Stimulated activated naive CD4-positive, alpha-beta T cell treated with Interleukin-2 at 50 U/mL for 16 hours (primary cell): ENCODE measurements at places on chromosomes 13 and 19.

DNA sequence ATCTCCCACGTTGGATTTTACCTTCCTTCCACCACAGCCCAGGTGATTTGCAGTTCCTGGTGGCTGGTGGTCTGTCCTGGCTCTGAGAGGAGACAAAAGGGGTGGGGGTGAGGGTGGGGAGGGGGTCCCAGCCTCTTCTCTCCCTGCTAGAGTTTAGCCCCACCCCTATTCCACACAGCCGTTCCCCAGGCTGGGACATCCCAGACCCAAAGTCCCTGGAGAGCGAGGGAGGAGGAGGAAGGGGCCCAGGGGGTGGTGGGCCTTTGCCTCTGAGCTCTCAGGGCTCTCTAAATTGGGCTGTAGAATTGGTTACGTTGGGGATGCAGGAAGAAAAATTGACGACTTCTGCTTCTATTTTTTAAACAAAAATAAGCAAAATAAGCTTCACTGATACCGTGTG lies 81.9 kb downstream of the SLC6A16 start:
- no peak for DNase-seq

DNA sequence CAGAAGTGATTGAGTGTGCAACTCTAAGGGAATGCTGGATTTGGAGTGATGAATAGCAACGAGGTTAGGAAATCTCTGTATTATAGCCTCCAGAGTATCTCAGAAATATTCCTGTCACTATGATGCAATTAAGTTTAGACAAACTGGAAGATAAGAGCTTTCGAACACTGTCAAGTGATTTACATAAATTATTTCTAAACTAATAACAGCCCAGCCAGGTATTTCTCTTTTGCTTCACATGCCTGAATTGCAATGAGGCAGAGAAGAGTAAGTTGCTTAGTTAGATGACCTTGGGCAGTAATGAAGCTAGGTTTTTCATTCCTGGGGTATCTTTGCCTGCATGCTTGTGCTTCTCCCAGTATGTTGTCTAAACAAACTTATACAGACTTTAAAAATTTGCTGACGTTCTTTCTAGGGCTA lies 134.5 kb downstream of the LMO7 start:
- DNase-seq, result no peak

GRCh38 chr13:105442040-105442439 lies 1093.4 kb downstream of the EFNB2 start:
- DNase-seq, result no peak

DNA sequence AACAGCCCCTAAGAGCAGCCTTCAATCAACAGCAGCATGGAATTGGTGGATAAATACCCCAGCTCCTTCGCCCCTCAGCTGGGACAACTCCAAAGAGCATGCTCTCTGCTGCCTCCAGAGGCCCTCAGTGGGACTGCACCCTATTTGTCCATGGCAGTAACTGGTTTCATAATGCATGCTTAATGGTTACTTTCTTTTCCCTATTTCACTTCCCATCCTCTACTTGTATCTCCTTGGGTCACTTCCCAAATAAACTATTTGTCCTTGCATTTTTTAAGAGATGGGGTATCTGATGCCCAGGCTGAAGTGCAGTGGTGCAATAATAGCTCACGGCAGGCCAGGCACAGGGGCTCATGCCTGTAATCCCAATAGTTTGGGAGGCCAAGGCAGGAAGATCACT lies 13.5 kb upstream of the TPM4 start:
- DNase-seq, result peak; percentile 58

DNA sequence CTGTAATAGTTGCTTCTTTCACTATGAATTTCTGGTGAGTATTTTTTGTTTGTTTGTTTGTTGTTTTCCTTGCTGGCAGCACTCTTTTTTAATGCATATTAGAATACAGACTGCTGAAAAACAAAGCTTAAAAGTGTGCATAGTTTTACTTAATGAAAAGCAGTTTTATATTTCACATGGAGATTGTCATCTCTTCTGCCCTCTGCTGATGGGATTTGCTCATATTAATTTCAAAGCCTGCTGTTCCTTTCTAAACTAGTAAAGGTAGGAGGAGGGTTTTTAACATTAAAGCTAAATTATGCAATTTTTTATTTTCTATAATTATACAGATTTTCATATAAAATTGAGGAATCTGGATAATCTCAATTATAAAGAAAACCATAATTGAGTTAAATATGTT lies 692.6 kb upstream of the SLITRK1 start:
- no peak for DNase-seq

DNA sequence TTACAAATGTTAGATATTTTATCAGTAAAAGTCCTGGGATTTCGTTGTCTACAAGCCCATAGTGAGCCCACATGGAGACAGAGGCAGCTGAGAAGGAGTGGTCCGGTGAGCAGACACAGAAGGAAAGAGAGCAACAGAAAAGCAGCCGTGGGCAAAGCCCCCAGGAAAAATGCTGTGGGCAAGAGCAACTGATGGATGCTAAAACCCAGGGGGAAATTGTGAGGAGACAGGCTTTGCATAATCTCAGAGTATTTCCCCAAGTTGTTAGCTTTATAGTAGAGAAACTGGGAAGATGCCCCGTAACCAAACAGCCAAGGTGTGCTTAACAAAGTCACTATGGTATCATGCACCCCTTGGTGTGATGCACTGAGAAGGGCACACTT lies 35.1 kb downstream of the GJA3 start:
- no peak for DNase-seq

DNA sequence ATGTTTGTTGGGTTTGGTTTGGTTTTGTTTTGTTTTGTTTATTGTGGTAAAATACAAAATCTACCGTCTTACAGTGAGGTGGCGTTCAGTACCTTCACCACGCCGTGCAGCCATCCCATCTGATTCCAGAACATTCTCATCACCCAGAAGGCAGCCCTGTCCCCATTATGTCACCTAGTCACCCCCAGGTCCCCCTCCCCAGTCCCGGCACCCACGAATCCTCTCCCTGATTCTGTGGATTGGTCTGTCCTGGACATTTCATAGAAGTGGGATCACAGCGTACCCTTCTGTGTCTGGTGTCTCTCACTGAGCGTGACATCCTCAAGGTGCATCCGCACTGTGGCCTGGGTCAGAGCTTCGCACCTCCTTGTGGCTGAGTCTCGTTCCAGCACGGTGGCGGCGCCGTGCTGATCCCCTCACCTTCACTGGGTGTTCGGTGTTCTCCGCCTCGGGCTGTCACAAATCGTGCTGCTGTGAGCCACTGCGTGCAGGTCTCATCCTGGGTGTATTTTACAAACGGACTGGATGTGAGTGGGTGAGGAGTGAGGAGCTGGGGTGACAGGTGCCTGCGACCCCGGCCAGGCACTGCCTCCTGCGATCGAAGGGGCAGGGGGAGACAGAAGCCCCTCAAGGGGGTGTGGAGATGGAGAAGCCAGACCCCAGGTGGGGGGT lies 580 bp upstream of the TEKTIP1 start:
- no peak for DNase-seq

GRCh38 chr19:35249146-35249847 lies 495 bp downstream of the LSR start:
- DNase-seq, result no peak

DNA sequence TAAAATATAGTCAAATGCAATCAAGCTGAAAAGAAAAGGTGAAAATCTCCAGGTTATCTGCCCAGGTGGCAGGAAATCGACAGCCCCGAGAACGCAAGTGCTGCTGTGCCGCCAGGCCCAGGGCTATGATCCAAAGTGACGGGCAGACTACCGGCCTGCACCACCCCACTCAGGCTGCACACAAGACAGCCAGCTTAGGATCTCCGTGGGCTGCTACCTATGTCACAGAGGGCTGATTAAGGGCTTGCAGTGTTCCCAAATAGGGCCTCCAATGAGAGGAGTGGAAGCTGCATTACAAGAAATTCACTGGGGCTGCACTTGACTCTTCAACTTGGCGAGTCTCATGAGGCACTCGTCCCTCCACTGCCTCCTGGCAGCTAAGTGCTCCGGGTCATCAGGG lies 121.8 kb downstream of the CRYL1 start:
- no peak for DNase-seq

GRCh38 chr19:48842789-48843162 lies 6.5 kb upstream of the HSD17B14 start:
- peak; percentile 2 for DNase-seq

GRCh38 chr19:31340042-31341025 lies 8.9 kb downstream of the TSHZ3 start:
- DNase-seq, result peak; percentile 21

- peak; percentile 30 for DNase-seq
These were observed 21.0 kb downstream of the ZNF114 start for GRCh38 chr19:48290771-48291488.

GRCh38 chr19:281992-282391 lies 9.2 kb downstream of the PLPP2 start:
- DNase-seq, result no peak

- no peak for DNase-seq
These were observed 2125.7 kb upstream of the PCDH20 start for GRCh38 chr13:63541336-63541735.

DNA sequence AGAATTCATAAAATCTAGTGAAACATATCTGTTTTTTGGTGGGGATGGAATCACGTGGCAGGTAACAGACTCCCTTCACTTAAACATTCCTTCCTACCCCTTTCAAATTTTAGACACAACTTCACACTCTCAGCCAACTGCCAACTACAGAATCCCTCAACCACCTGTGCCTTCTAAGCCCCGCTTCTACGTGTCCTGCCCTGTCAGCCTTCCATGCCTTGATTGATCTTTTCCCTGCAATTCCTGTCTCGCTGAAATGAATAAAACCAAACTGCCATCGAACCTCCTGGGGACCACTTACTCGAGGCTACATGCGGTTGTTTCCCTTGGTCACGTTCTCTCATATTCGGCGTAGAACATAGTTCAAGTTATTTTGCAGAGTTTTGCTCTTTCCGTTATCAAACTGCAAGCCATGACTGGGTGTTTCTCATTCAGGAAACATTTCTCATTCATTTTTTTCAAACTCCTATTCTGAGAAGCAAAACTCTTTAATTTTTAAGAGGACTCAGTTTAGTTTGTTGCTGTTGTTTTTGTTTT lies 1.1 kb downstream of the ZNF625 start:
- no peak for DNase-seq

DNA sequence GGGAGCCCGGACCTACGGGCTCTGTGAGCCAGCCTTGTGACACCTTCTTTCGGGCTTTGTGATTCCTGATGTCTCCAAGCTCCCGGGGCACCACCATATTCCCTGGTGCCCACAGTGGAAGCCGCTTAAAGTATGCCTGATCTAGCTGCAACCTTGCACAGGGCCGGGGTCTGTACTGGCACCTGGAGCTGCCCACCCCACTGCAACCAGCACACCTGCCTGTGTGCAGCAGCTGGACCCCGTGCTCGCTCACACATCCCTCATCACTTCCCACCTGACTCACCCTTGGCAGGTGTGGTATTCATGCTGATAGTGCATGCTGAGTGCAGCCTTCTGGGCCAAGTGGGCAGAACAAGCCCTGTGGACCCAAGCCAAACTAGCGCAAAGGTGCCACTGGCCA lies 1981.1 kb upstream of the PCDH20 start:
- DNase-seq, result no peak

- no peak for DNase-seq
These were observed 40.8 kb downstream of the CYP2B6 start for GRCh38 chr19:41031916-41032315.

DNA sequence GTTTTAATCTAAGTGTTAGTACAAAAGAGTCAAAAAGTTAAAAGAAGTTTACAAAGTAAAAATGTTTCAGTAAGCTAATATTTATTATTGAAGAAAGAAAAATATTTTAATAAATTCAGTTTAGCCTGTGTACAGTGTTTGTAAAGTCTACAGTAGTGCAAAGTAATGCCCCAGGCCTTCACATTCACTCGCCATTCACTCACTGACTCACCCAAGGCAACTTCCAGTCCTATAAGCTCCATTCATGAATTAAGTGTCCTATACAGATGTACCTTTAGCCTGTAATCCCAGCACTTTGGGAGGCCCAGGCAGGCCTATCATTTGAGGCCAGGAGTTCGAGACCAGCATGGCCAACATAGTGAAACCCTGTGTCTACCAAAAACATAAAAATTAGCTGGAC lies 24.1 kb upstream of the AKAP11 start:
- DNase-seq, result no peak

DNA sequence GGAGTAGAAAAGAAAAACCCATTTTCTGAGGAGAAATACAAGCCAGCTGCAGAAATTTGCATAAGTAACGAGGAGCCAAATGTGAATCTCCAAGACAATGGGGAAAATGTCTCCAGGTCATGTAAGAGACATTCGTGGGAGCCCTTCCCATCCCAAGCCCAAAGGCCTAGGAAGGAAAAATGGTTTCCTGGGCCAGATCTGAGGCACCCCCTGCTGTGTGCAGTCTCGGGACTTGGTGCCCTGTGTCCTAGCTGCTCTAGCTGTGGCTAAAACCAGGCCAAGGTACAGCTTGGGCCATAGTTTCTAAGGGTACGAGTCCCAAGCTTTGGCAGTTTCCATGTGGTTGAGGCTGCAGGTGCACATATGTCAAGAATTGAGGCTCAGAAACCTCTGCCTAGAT lies 444.9 kb downstream of the PCDH20 start:
- DNase-seq, result no peak

GRCh38 chr13:76975863-76976262 lies 16.0 kb upstream of the CLN5 start:
- DNase-seq, result no peak

DNA sequence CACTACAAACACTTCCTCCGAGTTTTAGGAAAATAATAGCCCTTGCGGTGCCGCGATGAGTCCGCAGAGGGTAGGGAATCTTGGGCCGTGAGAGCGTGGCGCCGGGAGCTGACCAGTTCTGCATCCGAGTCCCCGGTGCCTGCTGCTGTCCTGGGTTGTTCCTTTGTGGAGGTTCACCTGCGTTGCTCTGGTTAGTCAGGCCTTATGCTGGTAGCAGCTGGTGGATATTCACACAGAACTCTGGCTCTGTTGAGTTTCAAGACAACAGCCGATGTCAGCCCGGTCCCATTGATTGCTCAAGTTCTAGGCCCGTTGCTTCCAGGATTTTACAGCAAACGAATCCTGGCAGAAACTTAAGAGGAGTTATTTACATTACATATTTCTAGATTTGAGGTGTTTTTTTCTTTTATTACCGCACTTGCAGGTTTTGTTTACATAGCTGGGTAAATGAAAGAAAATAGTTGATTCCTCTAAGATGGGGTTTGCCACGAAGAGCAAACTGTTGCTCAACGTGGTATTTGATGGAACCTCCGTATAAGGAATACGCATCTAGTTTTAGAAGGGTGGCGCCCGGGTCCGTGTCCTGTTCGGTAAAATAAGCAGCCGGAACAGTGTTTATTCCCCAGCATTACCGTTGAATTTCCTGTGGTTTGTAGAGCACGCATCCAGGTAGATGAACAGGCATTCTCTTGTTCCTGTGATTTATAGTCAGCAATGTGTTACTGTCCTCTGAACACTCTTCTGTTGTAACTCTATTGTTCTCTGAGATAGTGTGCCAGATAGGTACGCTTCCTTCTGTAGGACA lies 1.3 kb downstream of the CLDN10 start:
- DNase-seq, result no peak

- DNase-seq, result no peak
These were observed 20.6 kb downstream of the HCN2 start for GRCh38 chr19:610071-610800.
